Putamen (tissue), 1 donor: ENCODE measurements at places on chromosomes 4 and X.

GRCh38 chr4:83252782-83253405 is 31.7 kb downstream of the COQ2 start:
- peak; percentile 19 for DNase-seq

DNA sequence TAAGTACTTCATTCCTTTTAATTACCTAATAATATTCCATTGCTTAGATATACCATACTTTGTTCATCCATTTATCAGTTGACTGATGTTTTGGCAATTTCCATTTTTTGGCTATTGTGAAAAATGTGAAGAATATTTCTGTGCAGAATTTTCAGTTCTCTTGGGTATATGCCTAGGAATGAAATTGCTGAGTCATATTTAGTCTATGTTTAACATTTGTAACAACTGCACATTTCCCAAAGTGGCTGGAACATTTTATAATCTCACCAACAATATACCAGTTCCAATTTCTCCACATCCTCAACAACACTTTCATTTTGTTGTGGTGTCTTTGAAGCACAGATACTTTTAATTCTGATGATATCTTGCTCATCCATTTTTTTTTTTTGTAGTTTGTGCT is 215.5 kb downstream of the PDGFC start:
- DNase-seq: no peak

DNA sequence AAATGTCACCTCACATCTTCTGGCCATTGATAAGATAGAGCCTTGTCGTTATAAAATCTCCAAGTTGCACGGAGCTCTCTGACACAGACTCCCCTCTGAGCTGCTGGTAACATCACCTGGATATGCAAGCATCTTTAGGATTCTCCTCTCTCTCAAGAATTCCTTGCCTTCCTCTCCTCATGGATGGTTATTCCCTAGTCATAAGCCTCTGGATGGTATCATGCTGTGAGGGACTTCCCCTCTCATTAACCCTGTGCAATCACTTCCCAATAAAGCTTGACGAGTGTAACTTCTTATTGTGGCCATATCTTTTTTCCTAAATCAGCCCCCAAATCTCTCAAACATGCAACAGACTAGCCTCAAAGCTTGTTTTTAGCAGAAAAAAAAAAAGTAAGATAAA is 1057.0 kb upstream of the SLIT2 start:
- DNase-seq: no peak

DNA sequence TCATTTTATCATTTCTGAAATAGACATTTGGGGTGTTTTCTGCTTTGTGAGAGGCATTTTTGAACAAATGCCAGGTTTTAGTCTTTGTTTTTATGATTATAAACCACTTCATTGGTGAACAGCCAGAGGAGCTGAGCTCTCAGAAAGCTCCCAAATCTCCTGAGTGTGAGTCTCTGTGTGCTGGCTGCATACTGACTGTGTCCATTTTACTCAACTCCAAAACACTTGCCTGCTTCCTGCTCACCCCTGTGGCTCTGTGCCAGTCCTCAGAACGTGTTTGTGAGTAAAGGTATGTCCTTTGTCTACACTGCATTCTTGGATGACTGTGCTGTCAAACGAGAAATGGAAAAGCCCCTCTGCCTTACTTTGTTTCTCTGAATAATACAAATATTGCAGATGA is 5.4 kb upstream of the LRAT start:
- DNase-seq: no peak

- no peak for DNase-seq
These were observed 27.1 kb upstream of the NSUN7 start for GRCh38 chr4:40722576-40723161.

DNA sequence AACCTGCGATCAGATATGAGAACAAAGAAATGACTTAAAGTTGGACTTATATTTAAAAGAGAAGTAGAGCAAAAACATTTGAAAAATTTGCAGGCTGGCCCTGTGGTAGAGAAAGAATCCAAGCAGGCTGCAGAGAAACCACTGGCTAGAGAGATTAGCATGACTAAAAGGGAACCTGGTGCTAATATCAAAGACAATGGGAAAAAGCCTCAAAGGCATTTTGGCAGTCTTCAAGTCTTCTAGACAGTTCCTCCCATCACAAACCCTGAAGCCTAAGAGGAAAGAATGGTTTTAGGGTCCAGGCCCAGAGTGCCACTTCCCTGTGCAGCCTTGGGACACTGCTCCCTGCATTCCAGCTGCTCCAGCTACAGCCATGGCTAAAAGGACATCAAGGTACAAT is 33.4 kb downstream of the KCTD8 start:
- DNase-seq: no peak

- no peak for DNase-seq
These were observed 126.8 kb downstream of the KLHL8 start for GRCh38 chr4:87093443-87094123.

- no peak for DNase-seq
These were observed 20.0 kb upstream of the TMPRSS11A start for GRCh38 chr4:67983333-67983732.
